Pancreas (tissue), 10 donors: ENCODE measurements at places on chromosomes 7 and 10. TPM values are rescaled to one million over a fixed set of nuclear protein-coding genes. Genes with fewer than 3 reads are reported as not detected.

DNA sequence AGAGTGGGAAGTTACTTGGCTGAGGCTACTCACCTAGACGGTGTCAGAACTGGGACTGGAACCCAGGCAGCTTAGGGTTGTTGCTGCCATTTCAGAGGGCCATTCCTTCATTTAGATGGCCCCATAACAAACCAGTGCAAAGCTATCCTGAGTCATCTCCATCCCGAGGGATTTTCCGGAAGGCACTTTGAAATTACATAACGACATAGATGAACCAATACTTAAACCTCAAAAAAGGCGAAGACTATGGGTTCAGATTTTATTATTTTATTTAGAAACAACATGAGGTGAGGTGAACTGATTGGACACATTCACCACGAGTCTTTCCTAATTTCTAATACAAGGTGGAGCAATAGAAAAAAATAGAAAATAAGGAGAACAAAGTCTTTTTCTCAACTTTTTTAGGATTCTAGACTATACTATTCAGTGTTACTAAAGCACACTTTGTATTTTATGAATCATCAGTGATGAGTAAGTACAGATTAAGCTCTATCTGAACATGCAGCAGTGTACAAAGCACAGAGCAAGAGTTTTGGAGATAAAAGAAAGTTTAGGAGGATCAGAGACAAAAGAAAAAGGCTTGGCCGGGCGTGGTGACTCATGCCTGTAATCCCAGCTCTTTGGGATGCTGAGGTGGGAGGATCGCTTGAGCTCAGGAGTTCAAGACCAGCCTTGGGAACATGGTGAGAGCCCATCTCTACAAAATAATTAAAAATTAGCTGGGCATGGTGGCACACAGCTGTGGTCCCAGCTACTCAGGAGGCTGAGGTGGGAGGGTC lies 79.5 kb upstream of the SVIL start:
- no peak for DNase-seq

DNA sequence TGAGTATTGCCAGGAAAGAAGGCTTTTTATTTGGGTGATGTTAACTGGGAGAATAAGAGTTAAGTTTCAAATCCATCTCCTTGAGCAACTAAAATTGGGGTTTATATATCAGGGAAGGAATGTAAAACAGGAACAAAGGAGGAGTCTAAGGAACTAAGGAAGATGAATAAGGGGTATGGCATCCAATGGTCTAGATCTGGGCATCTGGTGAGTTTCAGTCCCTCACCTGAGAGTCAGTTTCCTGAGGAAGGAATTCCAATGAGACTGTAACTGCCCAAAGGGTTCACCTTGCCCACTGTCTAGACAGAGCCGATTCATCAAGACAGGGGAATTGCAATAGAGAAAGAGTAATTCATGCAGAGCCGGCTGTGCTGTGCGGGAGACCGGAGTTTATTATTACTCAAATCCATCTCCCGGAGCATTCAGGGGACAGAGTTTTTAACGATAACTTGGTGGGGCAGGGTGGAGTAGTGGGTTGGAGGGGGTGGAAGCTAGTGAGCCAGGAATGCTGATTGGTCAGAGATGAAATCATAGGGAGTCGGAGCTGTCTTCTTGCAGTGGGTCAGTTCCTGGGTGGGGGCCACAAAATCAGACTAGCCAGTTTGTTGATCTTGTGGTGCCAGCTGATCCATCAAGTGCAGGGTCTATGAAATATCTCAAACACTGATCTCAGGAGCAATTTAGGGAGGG lies 188.3 kb upstream of the STK17A start:
- no peak for DNase-seq

- peak; percentile 76 for DNase-seq
Observed at GRCh38 chr7:141072548-141073172, 1.2 kb upstream of the TMEM178B start.

GRCh38 chr7:759569-759968 lies 32.5 kb upstream of the PRKAR1B start:
- no peak for DNase-seq

DNA sequence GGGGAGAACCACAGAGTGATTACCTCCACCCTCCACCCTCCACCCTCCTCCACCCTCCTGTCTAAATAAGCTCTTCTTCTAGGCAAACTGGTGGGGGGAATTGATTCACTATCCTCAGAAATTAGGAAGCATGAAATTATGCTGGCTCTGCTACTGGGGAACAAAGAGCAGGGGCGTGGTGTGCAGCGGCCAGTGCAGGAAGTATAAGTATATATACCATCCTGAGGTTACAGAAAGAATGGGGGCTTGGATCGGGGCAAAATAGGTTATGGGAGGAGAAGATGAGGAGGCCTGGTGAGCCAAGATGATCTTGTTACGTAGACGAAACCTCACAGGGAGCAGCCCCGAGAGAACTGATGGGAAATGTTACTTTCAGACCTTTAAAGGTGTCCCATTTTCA lies 49.1 kb downstream of the SYPL1 start:
- DNase-seq = no peak

DNA sequence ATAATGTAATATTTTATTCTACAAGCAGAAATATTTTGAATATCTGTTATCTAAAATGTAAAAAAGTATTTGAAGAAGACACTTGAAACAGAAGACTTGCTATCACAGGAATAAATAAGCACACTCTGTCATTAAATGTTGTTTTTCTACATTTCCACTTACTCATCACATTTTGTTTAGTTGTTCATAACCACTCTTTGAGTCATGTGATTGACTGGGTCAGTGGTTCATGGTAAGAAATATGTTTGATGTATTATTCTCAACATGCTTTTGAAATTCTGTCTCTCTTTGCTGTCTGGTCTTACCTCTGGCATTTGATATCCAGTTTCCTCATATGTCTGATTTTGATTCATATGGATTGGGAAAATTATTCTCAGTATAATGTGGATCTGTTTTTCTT lies 171.8 kb downstream of the SUGCT start:
- no peak for DNase-seq

GRCh38 chr10:4151466-4151865 lies 366.5 kb upstream of the KLF6 start:
- DNase-seq = no peak

- DNase-seq = no peak
Observed at GRCh38 chr7:3266240-3266639, 34.8 kb upstream of the SDK1 start.

GRCh38 chr10:75801121-75801520 lies 369.7 kb downstream of the LRMDA start:
- DNase-seq = no peak

GRCh38 chr10:131315344-131315743 lies 3.8 kb upstream of the TCERG1L start:
- DNase-seq = no peak

DNA sequence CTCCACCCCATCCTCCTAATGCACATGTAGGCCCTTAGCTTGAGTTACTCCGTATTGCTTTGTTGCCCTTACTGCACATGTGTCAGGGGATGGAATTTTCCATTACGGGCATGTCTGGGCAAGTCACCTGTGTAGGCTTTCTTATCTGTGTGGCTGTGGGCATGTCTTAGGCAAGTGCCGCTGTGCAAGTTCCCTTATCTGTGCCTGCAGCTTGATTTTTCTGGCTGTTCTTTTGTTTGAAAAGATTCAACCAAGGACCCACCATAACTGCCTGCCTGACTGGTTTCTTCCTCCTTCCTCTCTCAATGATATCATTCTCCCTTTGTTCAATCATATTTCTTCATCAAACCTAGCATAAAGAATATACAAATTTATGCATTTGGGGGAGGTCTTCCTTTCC lies 88.5 kb downstream of the AKR1D1 start:
- no peak for DNase-seq

DNA sequence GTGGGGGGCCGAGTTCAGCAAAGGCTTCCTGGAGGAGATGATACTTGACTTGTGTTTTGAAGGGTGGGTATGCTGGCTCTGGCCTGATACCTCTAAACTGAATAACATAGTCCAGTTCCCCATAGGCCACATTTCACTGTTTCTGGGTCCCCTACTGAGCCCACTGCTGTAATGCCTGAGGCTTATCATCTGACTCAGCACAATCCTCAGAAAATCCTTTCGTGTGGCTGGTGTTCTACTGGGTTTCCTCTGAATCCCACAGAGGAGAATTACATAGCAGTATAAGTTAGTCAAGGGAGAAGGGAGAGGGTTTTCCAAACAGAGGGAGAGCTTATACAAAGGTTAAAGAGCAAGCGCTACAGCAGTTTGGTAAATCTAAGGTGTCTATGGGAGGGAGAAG lies 2.8 kb upstream of the R3HCC1L start:
- DNase-seq = no peak

DNA sequence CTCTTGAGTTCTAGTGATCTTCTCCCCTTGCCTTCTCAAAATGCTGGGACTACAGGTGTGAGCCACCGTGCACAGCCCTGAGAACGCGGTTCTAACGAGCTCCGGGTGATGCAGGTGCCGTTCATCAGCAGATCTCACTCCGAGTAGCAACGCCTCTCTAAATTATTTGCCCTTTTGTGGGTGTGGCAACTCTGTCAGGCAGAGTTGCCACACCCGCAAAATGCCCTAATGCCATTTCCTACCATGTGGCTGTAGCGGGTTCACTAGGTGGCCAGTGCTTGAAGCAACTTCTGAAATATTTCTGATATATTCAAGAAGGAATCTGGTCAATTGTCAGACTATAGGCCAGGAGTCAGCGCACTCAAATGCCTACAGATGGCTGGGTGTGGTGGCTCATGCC lies 62.9 kb upstream of the NMT2 start:
- DNase-seq = no peak

DNA sequence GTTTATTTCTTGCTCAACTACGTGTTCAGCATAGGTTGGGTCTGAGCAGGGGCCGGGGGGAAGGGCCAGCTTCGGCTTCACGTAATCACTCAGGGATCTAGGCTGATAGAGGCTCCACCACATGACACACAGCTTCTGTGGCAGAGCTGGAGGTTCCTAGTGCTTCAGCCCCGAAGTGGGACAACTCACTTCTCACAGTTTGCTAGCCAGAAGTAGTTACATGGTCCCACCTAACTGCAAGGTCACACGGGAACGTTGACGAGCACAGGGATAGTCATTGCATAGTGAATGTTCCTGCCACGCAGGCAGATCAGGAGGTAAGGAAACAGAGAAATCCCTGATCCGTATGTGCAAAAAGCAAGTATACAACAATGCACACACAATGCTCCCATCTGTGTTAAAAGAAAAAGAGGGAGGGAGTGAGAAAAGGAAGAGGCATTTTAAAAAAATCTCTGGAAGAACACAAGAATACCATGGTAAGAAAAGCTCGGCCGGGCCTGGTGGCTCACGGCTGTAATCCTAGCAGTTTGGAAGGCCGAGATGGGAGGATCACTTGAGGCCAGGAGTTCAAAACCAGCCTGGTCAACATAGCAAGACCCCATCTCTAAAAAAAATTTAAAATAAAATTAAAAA lies 16.9 kb downstream of the SMURF1 start:
- no peak for DNase-seq

GRCh38 chr10:83433705-83434104 lies 705.6 kb upstream of the GHITM start:
- no peak for DNase-seq

- DNase-seq = no peak
Observed at GRCh38 chr10:18980089-18980629, 68.4 kb upstream of the MALRD1 start.

GRCh38 chr7:71015252-71015900 lies 116.6 kb upstream of the GALNT17 start:
- no peak for DNase-seq

DNA sequence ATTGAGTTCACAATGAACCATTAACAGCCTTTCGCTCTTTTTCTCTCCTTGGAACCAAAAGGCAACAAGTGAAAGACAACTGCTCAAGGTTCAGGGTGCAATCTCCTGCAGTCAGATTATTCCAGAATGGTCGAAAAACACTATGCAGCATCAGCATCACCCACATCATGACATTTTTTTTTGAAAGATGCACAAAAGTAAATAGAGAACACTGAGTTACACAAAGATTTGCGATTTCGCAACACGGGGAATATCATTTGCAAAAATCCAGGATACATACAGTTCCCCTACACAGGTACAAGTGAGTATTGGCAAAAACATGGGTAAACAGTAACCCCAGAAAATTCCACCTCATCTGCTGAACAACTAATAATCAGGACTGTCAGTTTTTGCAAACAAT lies 611.5 kb downstream of the KCNMA1 start:
- DNase-seq = no peak

DNA sequence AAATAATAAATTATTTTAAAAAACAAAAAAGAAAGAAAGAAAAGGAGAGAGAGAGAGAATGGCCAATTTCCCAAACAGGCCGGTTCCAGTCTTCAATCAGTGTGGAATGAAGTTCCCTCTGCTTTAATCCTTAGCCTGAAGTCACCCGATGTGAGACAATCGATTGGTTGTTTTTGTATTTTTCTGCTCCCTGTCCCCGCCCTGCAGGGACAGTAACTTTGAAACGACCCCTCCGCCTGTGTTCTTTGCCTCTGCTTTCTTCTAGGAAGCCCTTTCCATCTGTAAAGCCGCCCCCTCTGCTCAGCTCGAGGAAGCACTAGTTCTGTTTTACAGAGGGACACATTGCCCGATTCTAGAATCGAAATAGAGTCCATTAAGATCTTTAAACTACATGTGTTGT lies 33.4 kb downstream of the FOXL3 start:
- no peak for DNase-seq

- no peak for DNase-seq
Observed at GRCh38 chr10:107546284-107546683, 381.8 kb upstream of the SORCS1 start.

DNA sequence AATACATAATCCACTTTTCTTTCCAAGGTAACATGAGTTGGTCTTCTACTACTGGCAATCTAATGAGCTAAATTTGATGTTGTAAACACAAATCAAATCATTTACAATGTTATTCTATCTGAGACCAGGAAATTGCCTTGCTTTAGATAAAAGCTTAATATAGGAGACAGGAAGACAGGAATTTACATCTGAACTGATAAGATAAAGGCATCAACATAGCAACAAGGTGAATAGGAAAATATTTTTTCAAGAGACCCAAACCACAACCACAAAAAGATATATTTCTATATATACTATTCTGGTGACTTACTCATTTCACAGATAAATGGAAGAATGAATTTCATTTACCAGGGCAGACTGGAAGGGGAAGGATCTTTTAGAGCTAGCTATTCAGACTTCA lies 46.3 kb upstream of the CALCR start:
- DNase-seq = no peak

GRCh38 chr7:44849259-44849884 lies 1.5 kb upstream of the H2AZ2 start:
- no peak for DNase-seq

- DNase-seq = no peak
Observed at GRCh38 chr10:79031723-79032122, 37.0 kb upstream of the ZMIZ1 start.

- DNase-seq = no peak
Observed at GRCh38 chr10:97643441-97643985, 3.0 kb downstream of the PI4K2A start.

- DNase-seq = no peak
Observed at GRCh38 chr10:103747193-103747865, 108.0 kb downstream of the SH3PXD2A start.

Gene NPFFR1
- total RNA-seq = not detected

Gene TMEM130
- total RNA-seq = 0.44 TPM

Gene ITPRID1
- 0.72 TPM for total RNA-seq

Gene ERVW-1
- not detected for total RNA-seq

Gene EEPD1
- total RNA-seq = 13.0 TPM

Gene RNF32
- 0.69 TPM for total RNA-seq

Gene CTNNA3
- total RNA-seq = 0.83 TPM

Gene TBL2
- total RNA-seq = 38.9 TPM

Gene SOSTDC1
- 0.12 TPM for total RNA-seq

Gene STEAP1
- 8.3 TPM for total RNA-seq

Gene LRRD1
- total RNA-seq = not detected

Gene MMRN2
- 5.3 TPM for total RNA-seq

Gene FAM25A
- total RNA-seq = not detected

Gene SGPL1
- total RNA-seq = 31.3 TPM

Gene NOS3
- total RNA-seq = 1.0 TPM

Gene MOGAT3
- total RNA-seq = not detected

Gene NKX1-2
- total RNA-seq = not detected

Gene OR9A2
- total RNA-seq = not detected
